Activated naive CD8-positive, alpha-beta T cell treated with anti-CD3 and anti-CD28 coated beads, Interleukin-2, amount 10 ng/mL, durations not matched to agents 7 days and 5 days (primary cell): ENCODE measurements at places on chromosomes 12 and 14.

DNA sequence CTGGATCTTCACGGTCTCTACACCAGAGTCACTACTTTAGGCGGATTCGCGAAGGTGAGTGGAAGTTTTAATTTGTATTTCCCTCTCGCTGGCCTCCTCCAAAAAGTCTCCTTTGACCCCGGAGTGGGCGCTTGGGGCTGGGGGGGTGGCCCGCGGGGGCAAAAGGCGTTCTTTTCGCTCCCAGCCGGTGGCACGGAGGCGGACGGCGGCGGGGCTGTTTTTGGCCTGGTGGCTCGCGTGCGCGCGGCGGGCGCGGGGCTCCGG lies 510 bp downstream of the ARID2 start:
- DNase-seq, result peak; percentile 79

GRCh38 chr14:56855891-56856461 lies 45.7 kb upstream of the OTX2 start:
- DNase-seq, result no peak

- DNase-seq, result no peak
Observed at GRCh38 chr14:60632777-60633176, 16.5 kb downstream of the SIX1 start.

DNA sequence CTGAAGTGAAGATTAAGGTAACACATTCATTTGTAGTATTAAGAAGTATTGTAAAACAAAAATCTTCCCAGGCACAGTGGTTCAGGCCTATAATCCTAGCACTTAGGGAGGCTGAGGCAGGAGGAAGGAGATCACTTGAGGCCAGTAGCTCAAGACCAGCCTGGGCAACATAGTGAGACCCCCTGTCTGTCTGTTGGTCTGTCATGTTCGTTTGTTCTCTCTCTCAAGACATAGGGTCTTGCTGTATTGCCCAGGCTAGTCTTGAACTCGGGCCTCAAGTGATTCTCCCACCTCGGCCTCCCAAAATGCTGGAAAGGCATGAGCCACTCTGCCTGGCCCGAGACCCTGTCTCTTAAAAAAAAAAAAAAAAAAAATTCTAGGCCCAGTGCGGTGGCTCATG lies 6.7 kb downstream of the TULP3 start:
- DNase-seq, result no peak

GRCh38 chr14:101861464-101861863 lies 100.0 kb downstream of the PPP2R5C start:
- DNase-seq, result no peak

GRCh38 chr12:102298022-102298421 lies 100.4 kb upstream of the PMCH start:
- DNase-seq, result no peak

GRCh38 chr12:131895640-131896079 lies 1.2 kb downstream of the ULK1 start:
- no peak for DNase-seq

- DNase-seq, result no peak
Observed at GRCh38 chr12:130204541-130204953, 42.3 kb downstream of the FZD10 start.

DNA sequence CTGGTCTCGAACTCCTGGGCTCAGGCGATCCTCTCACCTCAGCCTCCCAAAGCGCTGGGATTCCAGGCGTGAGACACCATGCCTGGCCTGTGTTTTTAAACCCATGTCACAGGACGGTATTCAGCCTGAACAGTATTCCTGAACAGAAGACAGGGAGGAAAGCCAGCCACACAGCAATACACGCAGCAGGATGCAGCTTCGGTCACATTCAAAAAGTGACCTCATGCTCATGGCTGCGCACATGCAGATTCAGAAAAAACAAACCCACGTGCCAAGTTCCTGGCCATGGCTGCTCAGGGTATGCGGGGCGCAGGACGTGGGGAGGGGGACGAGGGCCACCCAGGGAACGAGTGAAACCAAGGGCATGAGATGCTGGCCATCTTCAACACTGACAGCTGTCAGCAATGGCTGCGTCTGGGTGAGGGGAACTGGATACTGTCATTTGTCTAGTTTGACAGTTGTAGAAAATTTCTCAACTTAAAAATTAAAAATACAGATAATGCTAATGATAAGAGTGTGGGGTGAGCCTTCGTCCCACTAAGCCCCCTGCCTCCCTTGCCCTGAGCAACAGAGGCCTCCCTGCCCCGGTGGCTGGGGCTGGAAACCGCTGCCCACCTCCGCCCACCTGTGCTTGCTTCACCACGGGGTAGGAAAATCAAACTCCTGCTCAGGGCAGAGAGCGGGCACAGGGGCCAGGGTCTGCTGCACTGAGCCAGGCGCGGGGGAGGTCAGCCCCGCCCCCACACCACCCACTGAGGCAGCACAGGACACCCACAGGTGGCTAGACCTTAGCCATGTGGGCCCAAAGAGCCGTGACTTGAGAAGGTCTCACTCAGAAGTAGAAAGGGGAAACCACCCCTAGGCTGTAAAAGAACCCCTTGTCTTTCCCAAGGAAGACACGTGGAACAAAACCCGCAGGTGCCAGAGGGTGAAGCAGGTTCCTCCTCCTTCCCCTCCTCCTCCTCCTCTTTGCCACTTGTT lies 84.2 kb downstream of the SCARB1 start:
- no peak for DNase-seq

DNA sequence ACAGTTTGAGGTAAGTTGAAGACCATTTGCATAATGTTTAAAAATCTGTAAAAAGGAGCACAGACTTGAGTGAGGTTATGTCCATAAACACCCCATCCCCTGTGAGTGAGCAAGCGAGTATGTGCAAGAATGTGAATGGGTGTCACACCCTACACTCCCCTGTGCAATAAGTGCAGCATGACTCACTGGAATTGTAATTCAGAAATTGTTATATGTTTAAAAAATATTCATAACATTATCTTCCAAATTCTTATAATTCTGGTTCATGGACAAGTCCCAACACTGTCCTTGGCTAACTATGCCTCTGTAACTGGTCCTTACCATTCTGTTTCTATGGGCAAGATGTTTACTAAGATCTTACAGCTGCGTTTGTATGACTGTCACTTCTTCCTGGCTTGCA lies 207.8 kb upstream of the FAR2 start:
- DNase-seq, result no peak

DNA sequence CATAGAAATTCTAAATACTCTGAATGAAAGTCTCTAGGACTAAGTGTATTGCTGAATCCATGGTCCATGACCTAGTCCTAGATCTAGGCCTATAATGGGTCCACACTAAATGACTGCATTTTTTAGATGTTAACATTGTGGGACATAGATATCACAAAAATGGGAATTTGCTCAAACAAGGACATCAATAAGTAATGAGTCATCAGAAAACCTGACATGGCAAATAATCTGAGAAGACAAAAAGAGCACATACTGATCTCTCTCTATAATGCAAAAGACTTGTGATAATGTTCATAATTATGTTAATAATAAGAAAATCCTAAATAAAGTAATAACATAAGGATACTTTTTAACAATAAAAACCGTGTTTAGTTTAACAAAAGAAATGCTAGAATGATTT lies 1168.4 kb downstream of the FSCB start:
- DNase-seq, result no peak

DNA sequence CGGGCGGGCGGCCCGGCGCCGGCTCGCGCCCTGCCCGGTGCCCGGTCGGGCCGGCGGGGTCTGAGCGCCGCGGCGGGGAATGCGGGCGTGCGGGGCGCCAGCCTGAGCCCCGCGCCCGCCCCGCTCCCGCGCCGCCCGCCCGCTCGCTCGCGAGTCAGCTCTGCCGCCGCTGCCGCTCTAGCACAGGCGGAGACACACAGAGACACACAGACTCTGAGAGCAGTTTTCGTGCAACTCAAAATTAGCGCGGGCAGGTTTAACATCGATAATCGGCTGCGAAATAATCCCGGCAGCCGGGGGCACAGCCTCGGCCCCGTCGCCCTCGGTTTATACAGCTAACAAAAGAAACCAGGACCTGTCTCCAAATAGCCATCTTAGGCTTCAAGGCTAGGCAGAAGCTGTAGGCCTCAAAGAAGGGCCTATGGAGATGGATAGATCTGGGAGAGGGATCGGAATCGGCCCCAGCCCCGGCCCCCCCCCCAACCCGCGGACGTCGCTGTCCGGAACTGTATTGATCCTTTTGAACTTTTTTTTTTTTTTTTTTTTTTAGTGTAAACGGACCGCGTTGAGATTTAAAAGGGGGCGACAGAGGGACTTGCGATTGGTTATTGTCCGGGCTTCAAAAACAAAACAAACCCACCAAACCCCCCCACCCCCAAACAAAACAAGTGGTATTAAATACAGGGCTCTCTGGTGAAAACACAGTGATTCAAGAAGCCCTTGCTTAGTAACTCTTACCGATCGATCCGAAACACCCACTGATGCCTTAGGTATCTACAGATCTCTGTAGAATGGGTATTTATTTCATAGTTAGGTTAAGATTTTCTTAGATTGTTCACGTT lies 1.1 kb downstream of the ARID2 start:
- DNase-seq, result peak; percentile 75

- no peak for DNase-seq
Observed at GRCh38 chr12:53995378-53996239, 4.4 kb upstream of the HOXC9 start.

DNA sequence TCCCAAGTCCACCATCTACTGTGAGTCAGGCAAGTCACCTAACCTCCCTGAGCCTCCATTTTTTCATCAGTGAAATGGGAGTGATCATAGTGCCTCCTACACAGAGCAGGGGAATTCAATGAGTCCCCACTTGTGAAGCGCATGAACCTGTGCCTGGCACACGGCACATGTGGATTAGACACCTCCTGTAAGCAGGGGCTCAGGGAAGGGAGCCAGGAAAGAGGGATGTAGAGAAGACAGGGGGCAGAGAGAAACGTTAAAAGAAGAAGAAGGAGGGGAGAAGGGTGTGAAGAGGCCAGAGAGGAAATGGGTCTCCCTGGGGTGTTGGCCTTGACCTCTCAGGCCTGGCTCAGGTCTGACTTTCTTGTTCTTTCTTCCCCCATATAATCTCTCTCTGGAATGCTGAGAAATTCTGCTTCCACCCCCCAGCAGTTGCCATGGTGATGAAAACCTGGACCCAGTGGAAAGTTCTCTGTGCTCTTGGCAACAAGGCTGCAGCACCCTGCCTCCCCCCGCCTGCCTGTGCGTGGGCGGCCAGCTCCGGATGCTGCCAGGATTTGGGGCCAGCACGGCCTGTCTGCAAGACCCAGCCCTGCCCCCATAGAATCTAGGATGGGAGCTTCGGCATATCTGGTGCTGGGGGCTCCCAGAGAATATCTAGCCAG lies 94.5 kb downstream of the CALM1 start:
- DNase-seq, result no peak

DNA sequence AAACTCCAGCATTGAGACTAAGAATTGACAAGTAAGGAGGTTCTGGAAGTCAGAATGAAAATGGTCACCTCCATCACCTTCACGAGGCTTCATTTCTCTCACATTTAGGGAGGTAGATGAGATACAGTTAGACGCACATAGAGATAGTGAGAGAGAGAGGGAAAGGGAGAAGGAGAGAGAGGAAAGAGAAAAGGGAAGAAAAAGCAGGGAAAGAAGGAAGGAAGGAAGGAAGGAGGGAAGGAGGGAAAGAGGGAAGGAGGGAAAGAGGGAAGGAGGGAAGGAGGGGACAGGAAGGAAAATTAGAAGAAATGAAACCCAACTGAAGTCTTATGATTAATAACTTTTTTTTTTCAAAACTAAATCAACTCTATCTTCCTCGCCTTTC lies 10.7 kb upstream of the FOXG1 start:
- no peak for DNase-seq

GRCh38 chr12:51388846-51389245 lies 2.4 kb downstream of the GALNT6 start:
- no peak for DNase-seq

- no peak for DNase-seq
Observed at GRCh38 chr14:100523843-100524169, 63.4 kb downstream of the BEGAIN start.

DNA sequence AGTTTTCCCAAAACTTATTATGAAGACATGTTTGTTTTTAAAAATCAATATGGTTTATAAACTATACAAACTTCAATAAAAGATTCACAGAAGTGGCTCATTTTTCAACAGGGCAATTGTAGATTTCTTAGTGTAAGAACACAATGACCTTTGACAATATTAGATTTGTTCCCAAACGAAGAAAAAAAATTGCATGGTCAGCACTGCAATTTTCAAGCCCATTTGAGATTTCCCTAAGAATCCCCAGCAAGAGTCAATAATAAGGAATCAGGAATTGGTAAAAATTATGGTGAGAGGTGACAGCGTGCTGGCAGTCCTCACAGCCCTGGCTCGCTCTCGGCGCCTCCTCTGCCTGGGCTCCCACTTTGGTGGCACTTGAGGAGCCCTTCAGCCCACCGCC lies 145.8 kb downstream of the DERA start:
- DNase-seq, result no peak

DNA sequence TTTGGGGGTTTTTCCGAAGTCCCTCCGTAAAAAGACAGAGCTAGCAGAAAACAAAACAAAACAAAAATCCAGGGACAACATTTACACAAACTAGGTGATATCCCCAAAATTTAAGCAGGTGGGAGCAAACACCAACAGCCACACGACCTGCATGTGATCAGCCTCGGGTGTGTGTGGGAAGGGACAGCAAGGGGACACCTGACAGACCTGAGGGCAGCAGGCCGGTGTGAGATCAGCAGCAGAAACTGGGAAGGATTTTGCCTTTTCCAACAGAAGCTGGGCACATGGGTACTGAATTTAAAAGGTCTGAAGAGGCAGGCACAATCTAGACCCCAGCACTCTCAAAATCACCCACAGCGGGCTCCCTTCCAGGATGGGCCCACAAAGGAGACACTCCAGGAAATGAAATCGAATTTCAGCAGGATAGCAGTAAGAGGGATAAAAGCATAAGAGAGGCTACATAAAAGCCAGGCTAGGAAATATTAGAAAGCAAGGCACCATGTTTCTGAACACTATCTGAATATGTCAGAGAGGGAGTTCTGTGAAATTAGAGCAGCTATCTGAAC lies 36.5 kb upstream of the SELPLG start:
- no peak for DNase-seq

DNA sequence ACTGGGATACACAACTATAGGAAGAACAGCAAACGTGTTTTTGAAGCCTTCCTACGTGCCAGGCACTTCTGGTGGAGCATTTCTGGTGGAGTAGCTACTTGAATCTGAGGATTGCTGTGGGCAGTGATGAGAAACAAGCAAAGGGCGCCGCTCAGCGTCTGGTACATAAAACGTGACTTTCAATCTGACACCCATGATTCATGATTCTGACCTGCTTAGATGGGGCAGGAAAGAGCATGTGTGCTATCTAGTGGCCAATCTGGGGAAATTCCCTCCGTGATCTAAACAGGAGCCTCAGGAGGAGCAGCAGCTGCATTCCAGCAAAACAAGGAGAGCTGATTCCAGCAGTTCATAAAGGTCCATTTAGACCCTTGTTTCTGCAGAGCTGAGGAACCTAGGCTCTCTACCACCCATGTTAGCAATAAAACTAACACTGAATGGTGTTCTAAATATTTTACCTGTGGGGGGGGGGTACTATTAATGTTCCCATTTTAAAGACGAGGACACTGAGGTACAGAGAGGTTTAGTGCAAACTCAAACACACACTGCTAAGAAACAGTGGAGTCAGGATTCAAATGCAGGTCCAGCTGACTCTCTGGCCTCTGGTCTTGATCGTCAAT lies 37.8 kb downstream of the PAH start:
- DNase-seq, result no peak
